ENCODE measurements at places on chromosomes 12 and 14. TPM values are rescaled to one million over a fixed set of nuclear protein-coding genes. Genes with fewer than 3 reads are reported as not detected.

Gene FOXG1
- total RNA-seq: 1.8 TPM

Gene FAM181A
- total RNA-seq: not detected

DNA sequence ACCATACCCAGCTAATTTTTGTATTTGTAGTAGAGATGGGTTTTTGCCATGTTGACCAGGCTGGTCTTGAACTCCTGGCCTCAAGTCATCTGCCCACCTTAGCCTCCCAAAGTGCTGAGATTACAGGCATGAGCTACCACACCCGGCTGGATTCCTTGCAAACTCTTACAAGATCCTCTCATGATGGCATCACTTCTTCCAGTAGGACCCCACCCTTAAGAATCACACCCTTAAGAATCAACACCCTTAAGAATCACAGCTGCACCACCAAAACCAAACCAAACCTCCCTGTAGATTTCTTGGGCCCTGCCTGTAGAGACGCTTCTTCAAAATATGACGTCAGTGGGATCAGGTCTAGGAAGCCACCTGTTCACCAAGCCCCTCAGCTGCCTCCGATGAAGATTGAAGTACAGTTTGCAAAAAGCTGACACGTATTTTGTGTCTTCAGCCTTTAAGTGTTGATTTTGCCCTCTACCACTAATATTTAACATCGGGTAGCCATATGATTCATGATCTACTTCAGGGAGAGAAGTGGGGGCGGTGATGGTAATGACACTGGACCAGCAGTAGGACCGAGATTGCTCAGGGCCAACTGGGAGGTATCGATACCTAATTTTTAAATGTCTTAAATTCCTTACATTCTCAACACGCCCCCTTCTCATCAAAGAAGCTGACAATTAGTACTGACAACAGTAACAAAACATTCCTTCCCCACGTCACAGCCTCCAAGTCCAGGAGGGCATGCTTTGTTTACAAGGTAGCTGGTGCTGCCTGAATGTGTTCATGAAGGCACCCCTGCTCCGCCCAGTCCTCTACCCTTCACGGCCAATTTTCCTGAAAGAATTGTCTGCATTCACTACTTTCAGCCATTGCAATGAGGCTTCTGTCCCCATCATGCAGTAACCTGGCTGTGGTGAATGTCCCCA is 57.2 kb downstream of the ESRRB start:
- DNase-seq: no peak

Gene CARMIL3
- total RNA-seq: not detected

Gene SIX4
- 20.6 TPM for total RNA-seq

Gene RFX4
- total RNA-seq: not detected

Gene CLEC9A
- not detected for total RNA-seq

DNA sequence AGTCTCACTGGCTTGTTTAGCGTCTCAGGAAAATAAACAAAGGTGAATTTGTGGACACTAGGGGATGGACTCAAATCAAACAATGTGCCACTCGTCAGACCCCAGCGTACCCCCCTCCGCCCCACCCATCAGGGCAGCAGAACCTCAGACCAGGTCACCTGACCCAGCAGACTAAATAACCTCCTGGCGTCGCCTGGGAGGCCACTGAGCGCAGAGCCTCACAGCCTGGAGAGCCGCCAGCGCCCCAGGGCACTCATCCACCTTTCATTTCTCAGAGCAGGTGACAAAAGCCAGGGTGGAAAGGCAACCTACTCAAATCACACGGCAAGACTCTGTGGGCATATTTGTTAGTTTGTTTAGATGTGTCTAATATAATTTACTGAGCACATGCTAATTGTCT is 100.9 kb downstream of the DICER1 start:
- DNase-seq: no peak

DNA sequence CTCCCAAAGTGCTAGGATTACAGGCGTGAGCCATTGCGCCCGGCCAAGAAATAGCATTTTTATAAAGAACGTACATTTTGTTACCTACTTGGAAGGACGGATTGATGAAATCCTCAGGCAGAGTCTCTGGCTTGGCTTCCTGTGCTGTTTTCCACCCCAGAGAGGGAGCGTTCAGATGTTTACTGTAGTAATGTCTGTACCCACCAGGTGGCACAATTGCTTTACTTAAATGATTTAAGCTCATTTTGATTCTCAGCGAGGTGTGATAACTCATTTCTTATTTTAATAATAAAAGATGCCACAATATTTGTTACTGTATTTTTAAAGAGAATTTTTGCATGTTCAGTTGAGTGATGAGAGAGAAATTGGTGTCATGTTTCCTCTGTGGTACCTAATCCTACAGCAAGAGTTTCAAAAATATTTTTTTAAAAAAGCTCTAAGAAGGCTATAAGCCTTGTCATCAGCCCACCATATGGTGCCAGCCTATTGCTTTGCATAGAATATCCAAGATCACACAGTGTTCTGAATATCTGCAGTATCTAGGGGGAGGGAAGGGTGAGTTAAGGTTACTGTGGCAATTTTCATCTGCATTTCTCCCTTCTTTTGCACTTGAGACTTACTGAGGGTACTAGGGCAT is 82.6 kb upstream of the TRAF3 start:
- DNase-seq: peak; percentile 61

DNA sequence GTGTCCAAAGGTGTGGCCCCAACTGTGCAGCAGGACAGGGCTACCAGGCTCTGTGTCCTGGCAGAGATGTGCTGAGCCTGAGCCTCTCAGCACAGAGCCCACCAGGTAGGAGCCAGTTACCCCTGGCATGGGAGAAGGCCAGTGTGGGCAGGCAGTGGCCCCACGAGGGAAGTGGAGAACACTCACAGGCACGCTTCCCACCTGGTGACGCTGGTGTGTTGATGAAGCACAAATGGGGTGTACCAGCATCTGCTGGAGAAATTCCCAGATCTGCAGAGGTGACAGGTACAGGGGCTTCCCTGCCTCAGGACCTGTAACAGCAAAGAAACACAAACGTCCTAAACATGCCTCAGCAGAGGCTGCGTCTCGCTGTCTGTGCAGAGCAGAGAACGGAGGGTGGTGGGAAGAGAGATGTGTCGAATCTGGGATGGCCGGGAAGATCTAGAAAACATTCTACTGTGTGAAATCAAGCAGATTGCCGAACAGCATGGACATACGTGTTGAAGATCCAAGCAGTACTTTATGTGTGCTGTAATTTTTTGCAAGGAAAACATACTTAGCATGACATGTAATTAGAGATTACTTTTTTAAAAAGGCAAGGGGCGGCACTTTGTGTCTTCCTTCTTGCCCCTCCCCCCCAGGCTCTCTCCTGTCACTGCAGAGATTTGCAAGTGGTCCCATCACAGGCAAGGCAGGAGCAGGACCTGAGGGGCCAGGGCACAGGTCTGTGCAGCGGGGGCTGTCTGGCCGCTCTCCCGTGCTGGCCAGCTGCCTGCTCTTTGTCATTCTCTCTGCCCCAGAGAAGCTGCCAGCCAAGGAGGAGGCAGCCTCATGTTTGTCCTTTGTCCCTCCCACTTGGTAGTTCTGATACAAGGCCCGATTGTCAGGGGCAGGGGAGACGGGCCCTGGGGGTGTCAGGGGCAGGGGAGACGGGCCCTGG is 17.3 kb downstream of the HIP1R start:
- no peak for DNase-seq

GRCh38 chr14:88170333-88170732 is 152.7 kb downstream of the KCNK10 start:
- DNase-seq: no peak

Gene ERP27
- total RNA-seq: not detected

All from Daoy (cell line).